ENCODE measurements at places on chromosomes 7 and 10.
A peak's percentile ranks its signal among the peaks of the same experiment; 100 is the strongest.

GRCh38 chr10:119801998-119802538, 70.6 kb downstream of the MCMBP start:
- no peak for DNase-seq

DNA sequence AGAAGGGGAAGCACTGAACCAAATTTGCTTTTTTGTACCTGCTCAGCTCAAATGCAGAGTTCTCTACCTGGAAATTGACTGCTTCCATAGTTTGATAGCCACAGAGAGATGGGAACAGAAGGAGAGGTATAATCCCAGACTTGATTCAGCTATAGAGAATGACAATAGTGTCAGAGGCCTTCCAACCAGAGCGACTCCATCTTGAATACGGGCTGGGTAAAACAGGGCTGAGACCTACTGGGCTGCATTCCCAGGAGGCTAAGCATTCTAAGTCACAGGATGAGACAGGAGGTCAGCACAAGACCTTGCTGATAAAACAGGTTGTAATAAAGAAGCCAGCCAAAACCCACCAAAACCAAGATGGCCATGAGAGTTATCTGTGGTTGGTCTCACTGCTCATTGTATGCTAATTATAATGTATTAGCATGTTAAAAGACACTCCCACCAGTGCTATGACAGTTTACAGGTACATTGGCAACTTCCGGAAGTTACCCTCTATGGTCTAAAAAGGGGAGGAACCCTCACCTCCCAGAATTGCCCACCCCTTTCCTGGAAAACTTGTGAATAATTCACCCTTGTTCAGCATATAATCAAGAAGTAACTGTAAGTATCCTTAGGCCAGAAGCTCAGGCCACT, 42.7 kb upstream of the ATRNL1 start:
- no peak for DNase-seq

- DNase-seq = no peak
Measured at GRCh38 chr7:128443831-128444600, 11.7 kb upstream of the HILPDA start.

DNA sequence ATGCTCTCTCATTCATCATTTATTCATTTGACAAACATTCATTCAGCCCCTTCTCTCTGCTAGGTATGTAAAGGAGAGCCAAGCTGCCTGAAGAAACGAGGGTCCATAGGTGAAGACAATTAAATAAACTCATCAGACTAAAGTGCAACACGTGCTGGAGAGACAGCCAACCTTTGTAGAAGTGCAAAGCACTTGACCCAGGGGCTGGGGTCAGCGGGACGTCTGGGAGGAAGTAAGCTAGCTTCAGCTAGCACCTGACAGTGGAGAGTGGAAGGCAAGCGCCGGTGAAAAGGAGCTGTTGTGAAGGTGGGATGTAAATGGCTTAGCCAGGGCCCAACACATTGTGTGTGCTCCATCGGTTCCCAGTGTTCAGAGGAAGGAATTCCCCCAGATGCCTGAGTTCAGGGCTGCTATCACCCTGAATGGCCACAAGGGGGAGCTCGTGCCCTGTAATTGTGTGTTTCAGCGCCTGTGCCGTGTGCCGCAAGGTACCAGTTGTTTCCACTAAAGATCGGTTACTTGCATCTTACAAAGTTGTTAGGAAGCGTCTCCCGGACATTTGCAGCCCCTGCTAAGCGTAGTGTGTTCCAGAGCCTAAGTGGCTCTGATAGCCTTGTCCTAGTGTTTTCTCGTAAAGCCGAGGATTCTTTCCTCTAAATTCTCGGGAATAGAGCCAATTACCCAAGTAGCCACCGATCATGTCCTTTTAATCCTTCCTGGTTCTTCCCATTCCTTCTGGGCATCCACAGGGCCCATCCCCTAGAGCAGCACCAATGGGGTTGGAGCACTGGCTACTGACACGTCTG, 30.6 kb downstream of the TLX1 start:
- DNase-seq = peak; percentile 56

GRCh38 chr10:28248092-28248491, 54.8 kb downstream of the MPP7 start:
- no peak for DNase-seq

GRCh38 chr10:109178591-109178990, 744.7 kb downstream of the XPNPEP1 start:
- no peak for DNase-seq

- no peak for DNase-seq
Measured at GRCh38 chr7:103921692-103922091, 67.8 kb downstream of the RELN start.

- no peak for DNase-seq
Measured at GRCh38 chr10:31820096-31820495, 108.5 kb downstream of the ARHGAP12 start.

DNA sequence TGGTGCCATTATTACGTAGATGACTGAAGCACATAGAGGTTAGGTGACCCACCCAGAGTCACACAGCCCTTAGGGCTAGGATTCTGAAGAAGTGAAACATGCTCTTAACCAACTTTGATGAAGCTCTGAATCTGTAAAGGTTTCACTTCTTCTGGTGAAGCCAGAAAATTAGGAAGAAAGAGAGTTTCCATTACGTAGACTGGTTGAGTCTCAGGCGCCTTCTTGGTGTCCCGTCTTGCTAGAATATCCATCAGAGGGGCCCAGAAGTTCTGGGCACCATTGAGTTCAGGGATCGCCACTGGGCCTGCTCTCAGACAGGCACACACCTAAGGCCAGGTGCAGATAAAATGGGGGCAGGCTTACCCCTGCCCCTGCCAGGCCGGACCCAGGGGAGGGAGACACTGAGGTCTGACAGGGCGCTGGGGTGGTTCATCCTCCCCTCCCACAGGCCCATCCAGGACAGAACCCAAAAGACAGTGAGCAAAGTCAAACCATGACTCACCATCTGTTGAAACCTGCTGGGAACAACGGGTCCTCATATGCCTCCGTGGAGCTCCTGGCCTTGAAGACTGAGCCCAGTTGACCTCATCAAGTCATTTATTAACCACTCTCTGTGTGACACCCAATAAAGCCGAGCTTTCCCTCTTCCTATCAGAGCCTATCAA, 33.2 kb downstream of the DRGX start:
- no peak for DNase-seq

DNA sequence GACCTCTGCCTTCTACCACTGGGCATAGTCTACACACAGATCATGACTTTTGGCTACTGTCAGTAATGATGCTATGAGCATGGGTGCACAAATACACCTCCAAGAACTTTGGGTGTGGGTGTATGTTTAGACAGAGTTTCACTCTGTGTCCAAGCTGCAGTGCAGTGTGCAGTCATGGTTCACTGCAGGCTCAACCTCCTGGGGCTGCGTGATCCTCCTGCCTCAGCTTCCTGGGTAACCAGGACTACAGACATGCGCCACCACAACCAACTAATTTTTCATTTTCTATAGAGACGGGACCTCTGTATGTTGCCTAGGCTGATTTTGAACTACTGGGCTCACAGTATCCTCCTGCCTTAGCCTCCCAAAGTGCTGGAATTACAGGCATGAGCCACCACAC, 194.4 kb downstream of the NSUN6 start:
- no peak for DNase-seq

- DNase-seq = no peak
Measured at GRCh38 chr7:7695111-7695817, 23.1 kb downstream of the RPA3 start.

DNA sequence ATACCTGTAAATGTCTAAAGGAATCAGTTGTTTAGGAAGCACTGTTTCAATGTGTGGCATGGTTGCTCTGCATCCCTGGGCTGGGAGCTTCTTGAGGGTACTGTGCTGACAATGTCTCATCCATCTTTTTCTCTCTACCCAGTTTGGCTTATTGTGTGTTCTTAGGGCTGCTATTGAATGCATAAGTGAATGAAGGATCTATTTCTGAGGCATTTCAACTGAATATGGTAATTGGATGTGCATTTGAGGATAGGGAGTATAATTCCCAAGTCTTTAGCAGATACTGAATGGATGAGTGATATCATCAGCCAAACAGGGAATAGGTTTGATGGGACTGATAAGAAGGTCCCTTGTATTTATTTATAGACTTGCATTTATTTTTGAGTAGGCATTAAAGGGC, 64.1 kb downstream of the ANLN start:
- no peak for DNase-seq

- DNase-seq = no peak
Measured at GRCh38 chr10:15758618-15759017, 38.9 kb upstream of the ITGA8 start.

GRCh38 chr10:130814610-130815009, 496.9 kb downstream of the TCERG1L start:
- no peak for DNase-seq

DNA sequence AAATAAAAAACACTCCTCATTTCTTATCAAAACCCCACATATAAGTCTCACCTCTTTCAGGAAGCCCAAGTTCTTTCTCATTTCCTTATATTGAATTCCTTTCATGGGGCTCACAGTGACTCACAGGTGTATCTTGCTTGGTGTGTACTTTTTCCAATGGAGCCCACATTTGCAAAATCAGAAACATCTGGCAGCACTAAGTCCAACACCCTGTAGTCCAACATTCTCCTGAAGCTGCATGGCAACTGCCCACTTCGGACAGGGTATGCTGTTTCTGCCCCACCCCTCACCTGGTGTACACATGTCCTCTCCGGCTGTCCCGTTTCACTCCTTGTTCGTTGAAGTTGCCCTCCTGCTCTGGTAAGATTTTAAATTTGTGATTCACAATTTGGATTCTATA, 544.1 kb downstream of the SORCS3 start:
- DNase-seq = no peak

DNA sequence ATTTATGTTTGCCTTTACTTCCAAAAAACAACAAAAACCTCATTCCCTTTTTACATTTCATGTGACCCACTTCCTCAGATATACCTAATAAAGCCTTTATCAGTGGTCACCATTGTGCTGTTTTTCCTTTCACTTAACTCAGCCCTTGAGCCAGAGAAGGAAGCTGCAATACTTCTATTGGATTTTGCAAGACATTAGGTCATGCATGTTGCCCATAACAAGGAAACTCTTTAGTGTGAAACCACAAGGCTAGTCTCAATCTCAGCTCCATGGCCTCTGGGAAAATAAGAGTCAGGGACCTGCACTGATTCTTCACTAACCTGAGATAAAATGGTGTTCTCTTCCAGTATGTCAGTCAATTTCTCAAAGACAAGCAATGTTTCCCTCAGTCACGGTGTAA, 27.8 kb downstream of the STEAP4 start:
- peak; percentile 40 for DNase-seq

- DNase-seq = no peak
Measured at GRCh38 chr7:46123-46829, 146.1 kb upstream of the FAM20C start.
